Thymus (tissue), 14 donors: ENCODE measurements at places on chromosomes 16 and 17. TPM values are rescaled to one million over a fixed set of nuclear protein-coding genes. Genes with fewer than 3 reads are reported as not detected.

GRCh38 chr17:72702998-72703397, 389.5 kb downstream of the SLC39A11 start:
- no peak for DNase-seq

The TPSD1 gene
- 0.14 TPM for total RNA-seq

DNA sequence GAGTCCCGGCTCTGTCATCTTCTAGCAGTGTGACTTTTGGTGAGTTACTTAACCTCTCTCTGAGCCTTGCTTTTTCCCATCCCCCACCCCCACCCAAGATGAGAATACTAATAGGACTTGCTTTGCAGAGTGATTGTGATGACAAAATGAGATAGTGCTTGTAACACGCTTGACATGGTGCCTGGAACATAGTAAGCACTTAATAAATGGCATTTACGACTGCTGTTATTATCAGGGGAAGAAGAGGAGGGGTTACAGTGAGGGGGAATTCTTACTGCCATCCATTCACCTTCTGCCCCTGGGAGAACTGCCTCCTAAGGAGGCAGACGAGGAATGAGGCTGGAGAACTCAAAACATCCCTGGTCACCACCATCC, 7.8 kb downstream of the DLX4 start:
- DNase-seq, result no peak

GRCh38 chr17:20307326-20307910, 159.9 kb downstream of the LGALS9B start:
- DNase-seq, result no peak

- DNase-seq, result peak; percentile 76
Measured at GRCh38 chr17:38881600-38882191, 11.8 kb downstream of the LASP1 start.

The SSTR5 gene
- total RNA-seq, result not detected

The ETV4 gene
- 0.38 TPM for total RNA-seq

- no peak for DNase-seq
Measured at GRCh38 chr16:54291656-54292487, 5.3 kb upstream of the IRX3 start.

DNA sequence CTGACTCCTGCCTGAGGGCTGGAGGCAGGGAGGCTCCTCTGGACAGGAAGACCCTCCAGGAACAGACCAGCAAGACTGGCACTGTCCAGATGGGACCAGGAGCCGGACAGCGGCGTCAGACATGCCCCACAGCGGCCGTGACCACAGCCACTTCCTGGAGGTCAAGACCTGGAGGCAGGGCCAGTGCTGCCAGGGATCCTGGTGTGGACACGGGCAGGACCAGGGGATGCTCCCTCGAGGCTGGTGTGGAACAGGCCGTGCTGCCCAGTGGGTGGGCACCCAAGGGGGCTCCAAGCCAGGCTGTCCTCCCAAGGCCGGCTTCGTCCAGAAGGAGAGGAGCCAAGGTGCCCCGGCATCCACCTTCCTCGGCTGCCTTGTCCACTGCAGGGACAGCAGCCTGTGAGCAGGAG, 4.5 kb upstream of the CCDC57 start:
- DNase-seq, result no peak

GRCh38 chr17:78875363-78876093, 27.5 kb downstream of the CEP295NL start:
- DNase-seq, result no peak

The CCL16 gene
- 0.09 TPM for total RNA-seq

- DNase-seq, result no peak
Measured at GRCh38 chr17:59107306-59107670, 608 bp upstream of the TRIM37 start.

- no peak for DNase-seq
Measured at GRCh38 chr16:87560428-87561199, 41.7 kb upstream of the JPH3 start.

DNA sequence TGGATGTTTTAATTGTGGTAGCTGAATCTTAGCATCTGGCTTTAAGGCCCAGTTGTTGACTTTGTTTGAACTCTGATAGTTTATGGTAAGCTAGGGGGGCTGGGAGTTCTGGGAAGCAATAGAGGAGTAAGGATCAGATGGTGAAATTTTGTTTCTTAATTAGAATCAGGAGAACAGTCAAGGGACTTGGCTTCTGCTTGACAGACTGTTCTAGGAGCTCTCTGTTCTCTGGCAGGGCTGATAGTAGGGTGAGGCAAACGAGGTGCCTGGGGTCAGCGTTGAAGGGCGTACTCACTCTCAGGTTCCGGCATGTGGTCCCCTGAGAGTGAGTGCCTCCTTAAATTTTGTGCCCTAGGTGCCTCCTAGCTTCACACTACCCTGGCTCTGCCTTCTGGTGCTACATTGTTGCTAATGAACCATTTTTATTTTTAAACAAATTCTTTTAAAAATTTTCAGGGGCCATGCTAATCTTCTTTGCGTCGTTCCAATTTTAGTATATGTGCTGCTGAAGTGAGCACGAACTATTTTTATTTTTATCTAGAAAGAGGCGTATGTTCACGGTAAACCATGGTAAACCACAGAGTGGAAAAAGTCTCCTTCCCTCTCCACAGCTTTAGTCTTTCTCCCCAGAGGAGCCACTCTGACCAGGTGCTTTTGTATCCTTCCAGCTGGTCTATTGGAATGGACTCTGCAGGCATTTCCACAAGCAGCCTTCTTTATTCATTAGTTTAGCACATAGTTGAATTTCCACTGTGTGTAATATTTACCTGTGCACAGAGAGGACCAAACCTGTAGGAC, 19.7 kb downstream of the SLC7A6 start:
- DNase-seq, result no peak

DNA sequence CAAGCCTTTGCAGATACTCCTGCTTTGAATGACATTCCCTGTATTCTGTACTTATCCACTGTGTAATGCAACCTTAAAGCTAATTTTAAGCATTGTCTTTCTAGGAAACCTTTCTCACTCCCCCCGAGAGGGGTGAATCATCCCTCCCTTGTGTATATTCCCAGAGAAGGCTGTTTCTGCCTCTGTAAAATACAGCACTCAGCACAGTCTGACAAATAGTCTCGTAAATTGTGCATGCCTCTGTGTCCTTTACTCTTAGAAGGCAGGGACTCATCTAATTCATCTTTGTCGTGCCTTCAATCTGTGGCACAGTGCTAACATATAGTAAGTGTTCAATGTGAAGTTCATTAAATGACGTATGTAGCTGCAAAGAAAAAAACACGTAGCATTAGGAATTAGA, 200.7 kb downstream of the CA10 start:
- no peak for DNase-seq

DNA sequence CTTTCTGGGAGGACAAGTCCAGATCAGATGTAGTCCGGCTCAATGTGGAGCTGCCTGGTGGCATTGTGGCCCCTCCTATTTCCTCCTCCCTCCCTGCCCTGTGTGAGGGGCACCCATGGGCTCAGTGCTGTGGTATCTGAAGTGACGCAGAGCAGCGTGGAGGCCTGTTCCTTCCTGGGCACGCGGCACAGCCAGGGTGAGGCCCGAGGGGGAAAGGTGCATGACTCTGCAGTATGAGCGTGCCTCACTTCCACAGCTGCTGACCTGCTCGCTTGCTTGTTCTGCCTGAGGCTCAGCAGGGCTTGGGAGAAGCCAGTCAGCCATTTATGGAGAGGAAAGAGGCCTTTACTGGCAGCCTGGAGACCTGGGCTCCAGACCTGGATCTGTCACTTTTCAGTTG, 11.7 kb downstream of the TMEM238L start:
- DNase-seq, result no peak

The VAT1L gene
- 0.24 TPM for total RNA-seq

The NR1D1 gene
- total RNA-seq, result 0.85 TPM

The TUBG1 gene
- total RNA-seq, result 24.1 TPM

The MARCHF10 gene
- 0.14 TPM for total RNA-seq

DNA sequence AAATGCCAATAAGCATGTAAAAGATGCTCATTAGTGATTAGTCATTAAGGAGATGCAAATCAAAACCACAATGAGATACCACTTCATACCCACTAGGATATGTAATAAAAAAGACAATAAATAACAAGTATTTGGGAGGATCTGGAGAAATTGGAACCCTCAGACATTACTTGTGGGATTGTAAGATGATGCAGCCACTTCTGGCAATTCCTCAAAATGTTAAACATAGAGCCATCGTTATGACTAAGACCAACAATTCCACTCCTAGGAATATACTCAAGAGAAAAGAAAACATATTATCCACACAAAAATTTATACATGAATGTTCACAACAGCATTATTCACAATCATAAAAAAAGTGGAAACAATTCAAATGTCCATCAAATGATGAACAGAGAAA, 336.2 kb upstream of the PMFBP1 start:
- DNase-seq, result no peak

The RDM1 gene
- 5.7 TPM for total RNA-seq

- DNase-seq, result no peak
Measured at GRCh38 chr17:77403854-77404253, 263.1 kb downstream of the SEC14L1 start.

The CCL7 gene
- 0.47 TPM for total RNA-seq

GRCh38 chr16:70407811-70408274, 31.1 kb downstream of the ST3GAL2 start:
- DNase-seq, result no peak

The C16orf92 gene
- total RNA-seq, result not detected

The IGF2BP1 gene
- 10.9 TPM for total RNA-seq

DNA sequence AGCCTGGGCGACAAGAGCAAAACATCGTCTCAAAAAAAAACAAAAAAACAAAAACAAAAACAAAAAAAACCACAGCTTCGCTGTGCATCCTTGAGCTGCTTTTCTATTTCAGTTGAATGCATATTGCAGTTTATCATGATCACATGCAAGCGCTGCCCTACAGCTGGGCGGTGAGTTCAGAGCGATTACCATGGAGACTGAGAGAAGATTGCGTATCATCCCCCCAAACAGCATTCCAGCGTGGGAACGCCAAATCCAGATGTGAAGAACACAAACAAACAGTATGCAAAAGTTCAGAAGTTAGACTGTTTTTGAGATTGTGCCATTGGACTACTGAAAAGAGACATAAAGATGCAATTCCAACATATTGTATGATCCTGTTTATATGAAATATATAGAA, 15.1 kb upstream of the SLC52A1 start:
- DNase-seq, result no peak

DNA sequence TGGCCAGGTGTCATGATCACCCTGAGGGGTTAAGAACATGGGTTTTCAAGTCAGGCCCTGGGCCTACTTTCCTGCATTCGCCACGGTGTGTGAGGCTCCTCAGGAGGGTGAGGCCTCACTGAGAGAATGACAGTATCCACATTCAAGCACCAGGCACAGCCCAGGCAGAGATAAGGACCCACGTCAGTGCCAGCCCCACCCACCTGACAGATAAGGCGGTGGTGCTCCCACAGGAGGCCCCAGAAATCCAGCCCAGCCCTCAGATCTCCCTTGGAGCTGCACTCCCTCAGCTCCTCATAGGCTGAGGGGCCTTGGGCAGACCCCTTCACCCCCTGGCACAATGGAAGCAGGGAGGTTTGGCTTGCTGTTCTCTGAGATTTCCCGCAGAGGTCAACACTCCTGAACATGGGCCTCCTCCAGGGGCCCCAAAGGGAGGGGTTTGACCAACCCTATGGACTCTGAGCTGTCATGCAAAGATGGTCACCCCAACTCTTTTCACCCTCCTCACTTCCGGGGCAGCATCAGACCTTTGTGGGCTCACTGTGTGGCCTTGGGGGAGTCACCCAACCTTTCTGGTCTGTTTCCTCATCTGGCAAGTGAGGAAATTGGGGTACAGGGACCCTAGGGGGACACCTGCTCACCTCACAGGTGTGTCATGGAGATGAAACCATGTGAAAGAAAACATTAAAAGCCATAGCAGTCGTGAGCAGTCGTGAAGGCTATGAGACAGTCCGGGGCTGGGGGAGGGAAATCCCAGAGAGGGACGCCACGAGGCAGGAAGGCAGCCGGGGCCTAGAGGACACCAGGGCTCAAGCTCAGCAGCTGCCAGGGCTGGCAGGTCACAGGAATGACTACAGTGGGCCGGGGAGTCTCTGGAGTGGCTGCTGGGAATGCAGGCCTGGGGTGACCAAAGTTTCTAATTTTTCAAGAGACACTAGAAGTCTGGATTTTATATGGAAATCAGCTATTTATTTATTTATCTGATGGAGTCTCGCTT, 15.4 kb downstream of the PLLP start:
- no peak for DNase-seq

DNA sequence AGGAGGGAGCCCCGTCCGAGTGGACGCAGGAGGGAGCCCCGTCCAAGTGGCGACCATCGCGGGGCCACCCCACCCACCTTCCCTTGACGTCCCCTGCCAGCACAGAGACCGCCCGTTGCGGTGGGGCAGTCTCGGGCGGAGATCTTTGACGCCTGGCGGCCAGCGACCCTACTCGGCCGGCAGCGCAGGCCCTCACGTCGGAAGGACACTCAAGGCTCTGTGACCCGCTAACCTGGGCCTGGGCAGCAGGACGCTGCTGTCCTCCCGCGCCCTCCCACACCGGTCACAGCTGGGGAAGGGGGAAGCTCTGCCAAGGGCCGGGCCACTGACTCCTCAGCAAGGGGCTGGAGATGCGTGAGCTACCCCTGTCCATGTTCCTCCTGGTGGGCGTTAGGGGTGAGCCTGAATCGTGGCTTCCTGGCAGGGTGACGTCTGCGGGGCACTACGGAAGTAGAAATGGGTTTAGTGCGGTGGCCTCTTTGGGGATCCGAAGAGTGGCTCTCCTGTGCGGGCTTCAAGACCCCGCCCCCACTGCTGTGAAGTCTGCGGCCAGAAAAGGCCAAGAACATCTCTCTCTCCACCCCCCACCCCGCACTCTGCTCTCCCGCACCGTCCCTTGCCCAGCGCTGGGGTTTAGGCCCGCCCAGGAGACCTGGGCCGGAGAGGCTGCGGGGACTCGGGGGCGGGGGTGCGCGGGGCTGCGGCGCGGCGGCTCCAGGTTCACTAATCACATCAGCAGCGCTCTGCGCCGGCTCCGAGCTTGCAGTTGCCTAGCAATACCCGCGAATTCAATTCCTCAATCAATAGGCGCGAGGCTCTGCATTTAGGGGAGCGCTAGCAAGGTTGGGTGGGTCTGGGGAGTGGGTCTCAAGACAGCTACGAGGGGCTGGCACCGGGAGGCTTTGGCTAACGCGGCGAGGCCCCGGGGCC, 5.8 kb downstream of the CBX8 start:
- DNase-seq, result no peak

The TOB1 gene
- total RNA-seq, result 7.7 TPM

The BAHCC1 gene
- total RNA-seq, result 5.8 TPM

GRCh38 chr17:8499614-8500013, 63.9 kb downstream of the NDEL1 start:
- no peak for DNase-seq

GRCh38 chr17:9427465-9428315, 147.9 kb downstream of the STX8 start:
- no peak for DNase-seq

DNA sequence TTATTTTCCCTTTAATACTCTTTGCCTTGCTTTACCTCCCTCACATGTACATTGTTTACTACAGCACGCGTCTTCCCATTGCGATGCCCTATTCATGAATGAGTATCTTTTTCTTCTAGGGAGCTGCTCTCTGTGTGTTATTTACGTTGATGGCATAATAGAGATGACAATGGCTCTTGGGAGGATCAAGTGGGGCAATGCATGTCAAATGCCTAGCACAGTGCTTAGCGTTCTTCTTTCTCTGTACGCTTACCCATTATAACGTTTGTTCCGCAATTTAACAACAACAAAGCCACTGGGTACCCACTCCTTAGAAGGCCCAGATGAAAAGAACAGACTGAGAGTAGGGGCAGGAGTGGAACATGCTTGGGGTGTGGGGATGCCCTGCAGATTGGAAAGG, 271.6 kb upstream of the TNRC6C start:
- no peak for DNase-seq
